ENCODE measurements at places on chromosomes 1 and 21. TPM values are rescaled to one million over a fixed set of nuclear protein-coding genes. Genes with fewer than 3 reads are reported as not detected.

GREM2 gene
- total RNA-seq = 5.3 TPM

UBL4B gene
- total RNA-seq = not detected

KLF17 gene
- 0.46 TPM for total RNA-seq

DCLRE1B gene
- 7.2 TPM for total RNA-seq

TMCO2 gene
- not detected for total RNA-seq
